Foreskin keratinocyte (primary cell): ENCODE measurements at places on chromosomes 16 and 17. TPM values are rescaled to one million over a fixed set of nuclear protein-coding genes. Genes with fewer than 3 reads are reported as not detected.
A peak's percentile ranks its signal among the peaks of the same experiment; 100 is the strongest.

- peak; percentile 60 for DNase-seq
Observed at GRCh38 chr16:87305505-87306391, 11.4 kb downstream of the C16orf95 start.

- DNase-seq, result no peak
Observed at GRCh38 chr16:5756969-5757368, 659.4 kb upstream of the EEF2KMT start.

DNA sequence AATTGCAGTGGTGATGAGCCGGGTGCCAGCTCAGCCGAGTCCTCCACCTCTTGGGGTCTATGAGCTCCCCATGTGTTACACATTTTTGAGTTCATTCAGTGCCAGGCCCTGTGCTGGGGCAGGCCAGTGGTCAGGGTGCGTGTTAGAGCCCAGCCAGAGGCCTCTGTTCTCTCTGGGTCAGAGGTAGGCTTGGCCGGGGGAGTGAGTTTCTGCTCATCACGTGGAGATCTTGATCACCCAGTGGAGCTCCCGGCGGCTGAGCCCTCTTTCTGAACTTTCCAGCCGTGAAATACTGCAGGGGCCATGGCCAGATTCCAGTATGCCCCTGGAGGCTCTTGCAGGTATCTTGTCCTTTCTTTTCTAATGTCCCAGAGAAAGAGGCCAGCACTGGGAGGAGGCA, 93.0 kb downstream of the RAP1GAP2 start:
- no peak for DNase-seq

DNA sequence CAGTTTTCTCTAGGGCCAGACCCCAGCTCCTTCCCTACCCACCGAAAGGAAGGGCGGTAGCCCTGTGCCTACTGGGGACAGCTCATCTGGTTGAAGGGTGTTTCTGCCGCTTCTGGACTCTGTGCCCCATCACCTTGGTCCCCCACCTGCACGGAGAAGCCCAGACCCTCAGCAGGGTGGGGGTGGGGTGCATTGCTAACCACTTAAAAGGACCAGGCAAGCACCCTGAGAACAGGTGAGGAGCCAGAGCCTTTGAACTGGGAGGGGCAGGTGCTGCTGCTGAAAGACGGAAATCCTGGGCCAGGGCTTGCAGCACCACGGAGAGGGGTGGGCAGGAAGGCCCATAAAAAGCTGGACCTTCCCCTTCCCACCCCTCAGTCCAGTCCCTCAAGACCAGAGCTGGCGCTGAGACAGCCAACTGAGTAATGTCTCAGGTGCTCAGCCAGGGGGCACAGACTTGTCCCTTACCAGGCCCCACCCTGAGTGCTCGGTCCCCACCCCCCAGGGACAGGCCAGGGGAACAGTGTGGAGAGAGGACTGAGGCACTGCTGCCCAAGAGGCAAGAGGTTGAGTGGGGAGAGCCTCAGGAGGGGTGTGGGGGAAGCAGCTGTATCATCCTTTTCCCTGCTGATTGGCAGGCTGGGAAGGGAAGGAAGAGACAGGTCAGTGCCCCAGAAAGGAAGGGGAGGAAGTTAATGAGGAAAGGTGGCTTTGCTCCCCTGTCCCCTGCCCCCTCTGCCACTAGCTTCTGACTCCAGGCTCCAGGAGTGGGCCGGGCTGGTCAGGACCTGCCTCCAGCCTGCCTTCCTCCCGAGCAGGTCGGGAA, 10.9 kb upstream of the SP2 start:
- DNase-seq, result no peak

Gene ZNF286A
- 10.8 and 11.5 TPM in 2 replicates for polyA plus RNA-seq

Gene COPZ2
- 18.3 and 23.3 TPM in 2 replicates for polyA plus RNA-seq

Gene OTOP2
- polyA plus RNA-seq, result not detected in 2 replicates

Gene NACA2
- not detected in 2 replicates for polyA plus RNA-seq
